ENCODE measurements at places on chromosomes 3 and 15. TPM values are rescaled to one million over a fixed set of nuclear protein-coding genes. Genes with fewer than 3 reads are reported as not detected.
A peak's percentile ranks its signal among the peaks of the same experiment; 100 is the strongest.

GRCh38 chr3:16398648-16399047 is 114.9 kb downstream of the RFTN1 start:
- no peak for DNase-seq

DNA sequence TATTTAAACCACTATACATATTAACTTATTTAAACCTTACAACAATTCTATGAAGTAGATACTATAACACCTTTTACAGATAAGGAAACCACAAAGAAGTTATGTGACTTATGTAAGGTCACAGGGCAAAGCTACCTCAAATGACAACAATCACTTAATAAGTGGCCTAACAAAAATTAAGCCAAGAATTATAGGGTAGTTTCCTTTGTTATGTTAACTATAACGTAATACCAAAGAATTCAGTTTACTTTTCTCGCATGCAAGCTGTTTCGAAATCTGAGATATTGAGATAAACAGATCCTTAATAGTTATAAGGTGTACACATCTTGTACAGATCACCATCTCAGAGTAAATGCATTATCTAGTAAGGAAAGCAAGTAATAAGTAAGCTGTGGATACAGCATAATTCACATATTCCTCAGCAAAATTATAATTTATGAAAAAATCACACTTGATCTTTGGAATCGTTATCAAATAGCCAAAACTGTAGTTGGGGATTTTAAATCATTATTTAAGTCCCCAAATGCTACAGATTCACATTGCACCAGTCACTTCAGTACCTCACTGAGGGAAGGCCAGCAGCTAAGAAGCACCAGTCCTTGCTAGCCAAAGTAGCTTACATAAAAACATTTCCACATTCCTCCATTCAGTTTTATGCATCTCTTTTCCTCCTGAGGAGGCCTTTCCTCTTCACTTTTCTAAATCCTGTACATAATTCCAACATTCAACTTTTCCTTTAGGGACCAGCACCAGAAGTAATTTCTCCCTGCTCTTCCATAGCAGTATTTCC is 226.8 kb downstream of the TBC1D5 start:
- no peak for DNase-seq

The IFT80 gene
- polyA plus RNA-seq: 92.5 TPM

DNA sequence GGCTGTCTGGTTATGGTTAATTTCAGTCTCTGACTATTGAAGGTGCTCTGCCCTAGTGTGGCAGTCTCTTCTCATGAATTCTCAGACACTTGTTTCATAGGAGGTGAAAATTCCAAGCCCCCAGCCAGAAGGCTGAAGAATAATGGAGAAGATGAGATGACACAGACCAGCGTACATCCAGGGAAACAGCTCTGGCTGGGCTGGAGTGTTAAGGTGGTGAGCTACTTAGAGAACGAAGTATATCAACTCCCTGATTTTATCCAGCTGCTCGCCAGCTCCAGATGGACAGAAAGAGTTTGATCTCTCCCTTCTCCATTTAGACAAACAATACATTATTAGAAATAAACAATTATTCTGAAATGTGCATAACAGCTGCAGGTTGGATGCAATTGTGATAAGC is 494.5 kb upstream of the RGMA start:
- DNase-seq: no peak

The GPR176 gene
- polyA plus RNA-seq: 4.1 TPM

The POLR2M gene
- 74.6 TPM for polyA plus RNA-seq

- DNase-seq: no peak
Measured at GRCh38 chr3:140341203-140341602, 336.7 kb upstream of the TRIM42 start.

The SCAANT1 gene
- 1.6 TPM for polyA plus RNA-seq

The LNP1 gene
- 9.4 TPM for polyA plus RNA-seq

DNA sequence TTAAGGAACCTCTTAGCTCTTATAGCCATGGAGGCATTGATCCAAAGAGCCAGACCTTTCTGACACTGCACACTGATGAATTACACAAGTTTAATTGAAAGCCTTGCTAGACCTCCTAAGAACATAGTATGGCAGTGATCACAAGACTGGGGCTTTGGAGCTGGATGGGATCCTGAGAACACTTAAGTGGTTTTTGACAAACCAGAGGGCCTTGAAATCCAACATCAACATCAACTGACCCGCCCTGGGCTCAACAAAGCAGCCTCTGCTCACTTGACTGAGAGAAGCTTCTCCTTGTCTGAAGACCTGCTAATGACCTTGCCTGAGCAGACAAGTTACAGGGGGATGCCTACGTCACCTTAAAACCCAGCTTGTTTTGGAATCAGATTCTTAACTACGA is 257.6 kb downstream of the KLF13 start:
- no peak for DNase-seq

DNA sequence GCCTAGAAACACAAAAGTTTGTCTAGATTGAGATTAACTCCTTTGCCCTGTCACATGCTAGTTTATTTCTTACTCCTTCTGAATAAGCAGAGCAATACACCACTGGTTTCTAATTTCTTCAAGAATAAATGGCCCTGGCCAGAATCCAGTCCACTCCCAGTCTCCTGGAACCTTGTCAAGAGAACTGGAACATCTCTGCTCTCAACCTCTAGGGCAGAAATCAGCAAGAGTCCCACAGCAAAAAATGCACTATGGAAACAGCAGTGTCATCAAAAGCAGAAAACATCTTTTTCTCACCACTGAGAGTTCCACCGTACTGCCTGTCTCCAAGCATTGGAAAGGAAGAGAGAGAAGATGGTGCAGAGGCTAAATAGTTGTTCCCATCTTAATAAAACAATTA is 35.9 kb upstream of the PPP2R3A start:
- peak; percentile 22 for DNase-seq

The GP5 gene
- polyA plus RNA-seq: 0.65 TPM

The NLGN1 gene
- polyA plus RNA-seq: 8.6 TPM

DNA sequence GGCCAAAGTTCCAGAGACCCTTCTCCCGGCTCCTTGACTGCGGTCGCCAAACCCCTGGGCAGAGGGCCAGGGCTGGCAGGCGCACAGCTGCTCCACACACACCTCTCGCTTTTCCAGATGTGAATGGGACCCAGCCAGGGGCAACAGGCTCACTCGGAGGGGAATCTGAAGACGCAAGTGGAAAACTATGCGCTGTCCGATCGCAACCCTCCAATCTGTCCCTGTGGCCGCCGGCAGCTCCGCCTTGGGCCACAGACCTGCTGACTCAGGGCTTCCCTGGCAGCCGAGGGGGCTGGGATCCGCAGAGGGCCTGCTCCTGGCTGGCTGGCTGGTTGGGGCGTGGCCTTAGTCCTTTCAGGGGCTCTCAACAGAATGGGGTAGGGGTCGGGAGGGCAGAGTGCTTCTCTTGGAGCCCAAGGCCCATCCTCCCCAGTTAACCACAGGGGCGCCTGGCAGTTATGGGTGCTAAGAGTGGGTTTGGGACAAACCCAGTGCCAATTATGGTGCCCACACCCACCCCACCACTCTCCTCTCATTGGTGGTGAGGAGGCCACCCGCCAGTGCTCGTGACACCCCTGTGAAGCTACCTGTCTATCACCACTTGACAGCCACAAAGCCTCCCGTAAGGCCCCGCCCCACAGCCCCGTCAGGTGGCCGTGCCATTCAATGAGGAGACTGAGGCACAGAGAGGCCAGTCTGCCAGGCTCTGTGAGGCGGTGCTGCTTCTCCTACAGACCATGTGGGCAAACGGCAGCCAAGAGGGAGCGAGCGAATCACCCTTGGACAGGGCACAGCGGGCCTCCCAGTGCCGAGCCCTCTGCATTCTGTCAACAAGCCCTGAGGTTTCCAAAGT is 53.8 kb downstream of the IQSEC1 start:
- DNase-seq: peak; percentile 64

GRCh38 chr3:175088766-175089380 is 229.7 kb downstream of the NAALADL2 start:
- no peak for DNase-seq

The AVEN gene
- 20.0 TPM for polyA plus RNA-seq

DNA sequence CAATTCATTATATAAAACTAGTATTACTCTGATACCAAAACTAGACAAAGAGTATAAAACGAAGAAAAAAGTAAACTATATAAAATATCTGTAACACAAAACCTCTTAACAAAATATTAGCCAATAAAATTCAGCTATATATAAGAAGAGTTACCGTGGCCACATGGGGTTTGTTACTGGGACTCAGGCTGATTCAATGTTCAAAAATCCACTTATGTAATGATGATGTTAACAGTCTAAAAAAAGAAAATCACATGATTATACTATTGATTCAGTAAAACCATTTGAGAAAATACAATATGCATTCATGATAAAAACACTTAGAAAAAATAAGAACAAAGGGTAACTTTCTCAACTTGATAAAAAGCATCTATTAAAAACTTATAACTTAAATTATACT is 18.3 kb downstream of the P2RY1 start:
- no peak for DNase-seq

- DNase-seq: no peak
Measured at GRCh38 chr15:69014454-69014853, at the start of gene NOX5. NOX5 (plus strand) TSS chr15:69014695; CDS start chr15:69014736, 41 bp downstream.

The TRPM1 gene
- 0.03 TPM for polyA plus RNA-seq

DNA sequence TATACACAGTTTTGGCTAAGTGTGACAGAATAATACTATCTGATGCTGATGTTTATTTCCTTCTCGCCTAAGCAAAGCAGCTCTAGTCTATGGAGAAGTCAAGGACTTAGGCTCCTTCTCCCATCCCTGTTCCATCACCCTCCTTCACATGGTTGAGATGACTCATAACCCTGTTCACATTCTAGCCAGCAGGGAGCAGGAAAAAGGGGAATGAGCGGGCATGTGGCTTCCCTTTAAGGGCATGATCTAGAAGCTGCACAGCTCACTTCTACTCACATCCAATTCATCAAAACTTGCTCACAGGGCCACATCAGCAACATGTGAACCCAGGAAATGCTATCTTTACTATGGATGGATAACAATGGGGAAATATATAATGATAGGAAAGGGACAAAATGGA is 40.9 kb downstream of the CBLB start:
- no peak for DNase-seq

DNA sequence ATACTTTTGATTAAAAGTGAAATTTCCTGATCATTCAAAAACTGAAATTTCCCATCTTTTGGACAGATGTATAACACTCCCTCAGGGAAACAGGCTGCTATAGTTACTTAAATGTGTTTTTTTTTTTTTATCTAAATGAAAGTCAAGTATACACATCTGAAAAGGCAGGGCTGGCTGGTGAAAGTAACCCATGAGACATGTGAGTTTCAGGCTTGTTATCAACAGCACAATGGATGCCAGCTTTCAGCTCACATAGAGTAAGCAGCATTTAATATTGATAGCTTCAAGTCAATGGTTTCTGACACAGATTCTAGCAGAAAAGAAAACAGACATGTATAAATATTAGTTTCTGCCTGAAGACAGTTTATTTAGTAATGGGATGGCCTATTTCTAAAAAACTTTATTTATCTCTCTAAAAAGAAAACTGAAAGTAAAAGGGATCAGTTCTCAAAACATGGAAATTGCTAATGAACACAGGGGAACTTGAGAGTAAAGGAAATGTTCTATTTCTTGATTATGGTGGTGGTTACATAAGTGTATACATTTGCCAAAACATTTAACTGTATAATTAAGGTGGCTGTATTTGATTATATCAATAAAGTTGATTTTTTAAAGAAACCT is 89.7 kb upstream of the CMC1 start:
- DNase-seq: no peak

DNA sequence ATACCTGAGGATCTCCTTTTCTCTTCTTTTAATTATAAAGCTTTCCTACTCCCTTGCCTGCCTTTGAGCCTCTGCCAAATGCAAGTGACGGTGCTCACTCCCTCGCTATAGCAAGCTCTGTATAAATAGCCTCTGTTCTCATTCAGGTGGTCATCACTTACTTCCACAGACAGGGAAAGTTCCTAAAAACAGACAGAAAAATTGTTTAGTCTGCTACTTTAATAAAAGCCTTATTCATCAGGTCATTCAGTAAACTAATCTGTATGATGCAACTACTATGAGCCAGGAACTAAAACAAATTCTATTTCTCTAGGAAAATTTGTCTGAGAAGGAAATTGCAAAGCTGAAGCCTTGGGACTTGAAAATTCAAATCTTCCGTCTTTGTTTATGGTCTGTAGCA is 10.2 kb upstream of the DLG1 start:
- no peak for DNase-seq

- no peak for DNase-seq
Measured at GRCh38 chr3:167355446-167355845, 24.7 kb downstream of the ZBBX start.
